ENCODE measurements at places on chromosomes 1 and 21. TPM values are rescaled to one million over a fixed set of nuclear protein-coding genes. Genes with fewer than 3 reads are reported as not detected.

The GBP5 gene
- not detected for total RNA-seq

GRCh38 chr1:238562341-238562740 is 671.6 kb upstream of the ZP4 start:
- DNase-seq = no peak

DNA sequence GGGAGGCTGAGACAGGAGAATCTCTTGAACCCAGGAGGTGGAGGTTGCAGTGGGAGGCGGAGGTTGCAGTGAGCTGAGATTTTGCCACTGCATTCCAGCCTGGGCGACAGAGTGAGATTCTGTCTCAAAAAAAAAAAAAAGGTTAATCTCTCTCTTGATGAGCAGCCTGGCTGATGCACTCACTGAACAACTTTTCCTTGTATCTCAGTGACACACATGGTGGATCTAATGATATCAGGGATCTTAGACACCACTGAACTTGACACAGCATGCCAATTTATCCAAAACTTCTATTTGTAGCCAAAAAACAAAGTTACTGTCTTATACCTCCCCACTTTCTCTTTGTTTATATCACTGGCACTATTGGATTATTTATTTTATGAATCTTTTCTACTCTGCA is 16.2 kb downstream of the RHBDL2 start:
- DNase-seq = no peak

GRCh38 chr1:154595621-154596020 is 12.4 kb downstream of the ADAR start:
- DNase-seq = no peak

The OLFML3 gene
- 69.9 TPM for total RNA-seq

The DAB1 gene
- 13.2 TPM for total RNA-seq

Data from GM23338 (cell line).